Gastrocnemius medialis (tissue), 4 donors: ENCODE measurements at places on chromosomes 13 and 19. TPM values are rescaled to one million over a fixed set of nuclear protein-coding genes. Genes with fewer than 3 reads are reported as not detected.

Gene SOHLH2
- not detected for total RNA-seq

DNA sequence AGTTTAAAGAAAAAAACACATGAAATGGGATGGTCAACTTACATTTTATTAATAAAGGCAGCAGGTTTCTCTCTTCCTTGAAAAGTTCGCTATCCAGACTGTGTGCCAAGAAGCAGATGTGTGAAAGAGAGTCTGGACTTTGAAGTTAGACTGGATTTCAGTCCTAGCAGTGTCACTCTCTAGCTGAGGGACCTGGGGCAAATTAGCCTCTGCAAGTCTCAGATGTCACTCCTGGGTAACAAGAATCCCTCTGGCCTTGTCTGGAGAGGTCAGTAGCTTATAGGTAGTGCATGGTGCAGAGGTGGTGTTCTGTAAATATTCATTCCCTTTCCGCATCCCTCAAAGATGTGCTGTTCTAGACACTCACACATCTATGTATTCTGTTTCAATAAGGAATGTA lies 187.6 kb upstream of the RNF113B start:
- no peak for DNase-seq
- no peaks in the 10 kb centered on the region for H3K36me3 ChIP-seq

Gene TUBB4A
- total RNA-seq, result 2.5 TPM

DNA sequence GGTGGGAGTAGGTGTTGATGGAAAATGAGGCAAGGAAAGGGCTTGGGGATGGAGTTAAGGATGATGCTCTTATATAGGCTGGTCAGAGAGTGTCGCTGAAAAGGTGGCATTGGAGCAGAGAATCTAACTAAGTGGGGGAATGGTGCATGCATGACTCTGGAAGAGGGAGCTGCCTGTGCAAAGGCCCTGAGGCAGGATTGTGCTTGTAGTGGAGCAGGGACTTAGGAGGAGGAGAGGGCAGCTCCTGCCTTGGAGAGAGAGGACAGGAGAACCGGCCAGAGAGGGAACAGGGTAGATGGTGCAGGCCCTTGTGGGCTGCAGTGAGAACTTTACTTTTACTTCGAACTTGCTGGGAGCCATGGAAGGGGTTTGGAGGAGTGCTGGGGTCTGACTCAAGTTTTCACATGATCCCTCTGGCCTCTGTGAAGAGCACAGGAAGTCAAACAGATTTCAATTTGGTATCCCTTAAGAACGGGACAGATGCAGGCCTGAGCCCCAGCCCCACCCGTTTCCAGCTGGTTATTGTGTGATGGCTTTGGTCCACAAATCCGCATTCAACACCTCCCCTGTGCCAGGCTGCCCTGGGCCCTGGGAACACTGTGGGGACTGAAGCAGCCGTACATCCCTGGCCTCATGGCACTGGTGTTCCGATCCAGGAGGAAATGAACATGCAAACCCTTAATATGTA lies 7.0 kb downstream of the AP2A1 start:
- H3K4me1 ChIP-seq, result peaks cover under 1% of the 10 kb centered on the region
- H3K4me3 ChIP-seq, result no peak overlapping the region
- DNase-seq, result no peak
- no peak overlapping the region for H3K27ac ChIP-seq

- no peaks in the 10 kb centered on the region for H3K36me3 ChIP-seq
- H3K4me1 ChIP-seq, result peaks cover 13% of the 10 kb centered on the region
- peak overlapping the region; percentile 73 for H3K4me3 ChIP-seq
- no peaks in the 10 kb centered on the region for H3K27me3 ChIP-seq
Observed at GRCh38 chr19:44072543-44073401, 813 bp downstream of the ZNF284 start.

- H3K36me3 ChIP-seq, result no peaks in the 10 kb centered on the region
- no peak overlapping the region for H3K4me3 ChIP-seq
- no peak for DNase-seq
- no peaks in the 10 kb centered on the region for H3K4me1 ChIP-seq
- no peaks in the 10 kb centered on the region for H3K27me3 ChIP-seq
Observed at GRCh38 chr13:39952249-39953233, 297.1 kb downstream of the COG6 start.

GRCh38 chr19:2983351-2984214 lies 6.2 kb downstream of the TLE6 start:
- peak overlapping the region; percentile 8 for H3K4me3 ChIP-seq
- peak overlapping the region; percentile 71 for H3K27ac ChIP-seq
- no peaks in the 10 kb centered on the region for H3K36me3 ChIP-seq

DNA sequence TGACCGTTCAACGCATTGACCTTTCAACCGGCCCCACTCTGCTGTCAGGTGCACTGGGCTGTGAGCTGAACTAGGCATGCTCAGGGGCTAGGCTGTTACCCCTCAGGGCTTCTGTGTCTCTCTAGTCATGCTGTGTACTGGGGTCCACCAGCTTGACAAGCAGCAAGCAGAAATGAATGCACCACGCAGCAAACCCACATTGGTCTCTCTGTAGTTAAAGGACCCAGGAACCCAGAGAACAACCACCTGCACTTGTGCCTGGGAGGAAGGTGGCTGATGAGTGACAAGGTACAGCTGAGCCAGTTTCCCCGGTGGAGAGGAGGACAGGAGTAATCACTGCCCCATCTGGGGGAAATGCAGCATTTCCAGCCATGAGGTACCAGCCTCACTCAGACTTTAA lies 159.9 kb downstream of the USP12 start:
- DNase-seq, result no peak
- no peak overlapping the region for H3K4me3 ChIP-seq
- peaks cover 6% of the 10 kb centered on the region for H3K27me3 ChIP-seq
- no peak overlapping the region for H3K27ac ChIP-seq

- H3K27ac ChIP-seq, result no peak overlapping the region
- no peak for DNase-seq
- no peaks in the 10 kb centered on the region for H3K4me1 ChIP-seq
- no peak overlapping the region for H3K4me3 ChIP-seq
Observed at GRCh38 chr19:29539670-29540069, 13.9 kb downstream of the VSTM2B start.

GRCh38 chr19:34832581-34833112 lies 59.6 kb upstream of the ZNF599 start:
- H3K27ac ChIP-seq, result no peak overlapping the region
- H3K4me1 ChIP-seq, result no peaks in the 10 kb centered on the region
- no peak for DNase-seq

Gene FCER2
- not detected for total RNA-seq

DNA sequence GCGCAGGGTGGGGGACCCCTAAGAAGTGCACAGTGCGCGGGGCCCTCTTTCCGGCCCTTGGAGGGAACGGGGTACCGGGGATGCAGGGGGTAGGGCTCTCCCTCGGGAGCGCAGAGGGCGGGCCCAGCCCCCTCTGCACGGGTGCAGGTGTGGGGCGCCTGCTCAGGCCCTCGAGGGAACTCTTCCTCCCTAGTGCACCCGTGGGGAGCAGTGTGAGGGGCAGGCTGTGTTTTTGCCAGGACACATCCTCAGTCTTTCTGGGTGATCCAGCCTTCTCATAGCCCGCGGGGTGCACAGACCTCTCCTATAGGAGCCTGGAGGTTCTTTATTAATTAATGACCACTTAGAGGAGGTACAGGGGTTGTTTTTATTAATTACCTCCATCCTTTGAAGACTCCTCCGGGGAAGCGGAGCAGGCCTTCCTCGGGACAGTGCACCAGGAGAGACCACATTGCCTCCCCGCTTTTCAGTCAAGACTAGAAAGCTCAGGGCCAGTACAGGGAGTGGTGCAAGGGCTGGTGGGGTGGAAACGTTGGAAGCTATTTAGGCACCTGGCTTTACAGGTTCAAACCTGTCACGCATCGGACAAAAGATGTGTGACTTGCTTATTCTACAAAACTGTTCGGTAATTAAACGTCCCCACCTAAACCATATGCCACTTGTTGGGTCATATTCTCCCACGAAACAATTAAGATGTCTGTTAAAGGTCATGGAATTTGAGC lies 598 bp upstream of the GJB6 start:
- no peak overlapping the region for H3K27ac ChIP-seq
- H3K4me1 ChIP-seq, result no peaks in the 10 kb centered on the region
- no peak for DNase-seq
- peaks cover 34% of the 10 kb centered on the region for H3K27me3 ChIP-seq
- no peak overlapping the region for H3K4me3 ChIP-seq
- H3K36me3 ChIP-seq, result no peaks in the 10 kb centered on the region

Gene APLP1
- not detected for total RNA-seq

GRCh38 chr19:48246101-48246500 lies 9.6 kb downstream of the CARD8 start:
- H3K4me3 ChIP-seq, result no peak overlapping the region
- no peak overlapping the region for H3K27ac ChIP-seq
- H3K36me3 ChIP-seq, result no peaks in the 10 kb centered on the region

DNA sequence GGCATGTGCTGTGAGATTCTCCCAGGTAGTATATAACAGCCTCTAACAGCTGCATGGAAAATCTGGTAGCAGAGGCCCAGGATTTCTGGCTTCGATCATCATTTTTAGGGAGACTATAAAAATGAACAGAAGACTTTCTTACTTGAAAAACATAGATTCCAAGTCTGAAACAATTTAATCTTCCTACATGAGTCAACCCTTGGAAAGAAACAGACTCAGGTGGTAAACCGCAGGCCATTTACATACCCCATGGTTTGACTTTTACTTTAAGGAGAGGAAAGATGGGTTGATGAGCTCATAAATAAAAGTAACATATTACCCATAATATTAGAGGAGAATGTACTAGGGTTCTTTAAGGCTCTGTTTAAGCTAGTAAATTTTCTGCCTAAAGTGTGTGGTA lies 121.6 kb downstream of the CYSLTR2 start:
- H3K27ac ChIP-seq, result no peak overlapping the region
- H3K4me3 ChIP-seq, result no peak overlapping the region
- H3K27me3 ChIP-seq, result no peaks in the 10 kb centered on the region
- no peaks in the 10 kb centered on the region for H3K36me3 ChIP-seq
- H3K4me1 ChIP-seq, result no peaks in the 10 kb centered on the region

GRCh38 chr19:7874897-7875273 lies 695 bp upstream of the PRR36 start:
- no peak overlapping the region for H3K4me3 ChIP-seq
- peaks cover 38% of the 10 kb centered on the region for H3K27me3 ChIP-seq
- no peaks in the 10 kb centered on the region for H3K36me3 ChIP-seq
- peaks cover under 1% of the 10 kb centered on the region for H3K4me1 ChIP-seq
- no peak for DNase-seq

Gene CRX
- not detected for total RNA-seq

DNA sequence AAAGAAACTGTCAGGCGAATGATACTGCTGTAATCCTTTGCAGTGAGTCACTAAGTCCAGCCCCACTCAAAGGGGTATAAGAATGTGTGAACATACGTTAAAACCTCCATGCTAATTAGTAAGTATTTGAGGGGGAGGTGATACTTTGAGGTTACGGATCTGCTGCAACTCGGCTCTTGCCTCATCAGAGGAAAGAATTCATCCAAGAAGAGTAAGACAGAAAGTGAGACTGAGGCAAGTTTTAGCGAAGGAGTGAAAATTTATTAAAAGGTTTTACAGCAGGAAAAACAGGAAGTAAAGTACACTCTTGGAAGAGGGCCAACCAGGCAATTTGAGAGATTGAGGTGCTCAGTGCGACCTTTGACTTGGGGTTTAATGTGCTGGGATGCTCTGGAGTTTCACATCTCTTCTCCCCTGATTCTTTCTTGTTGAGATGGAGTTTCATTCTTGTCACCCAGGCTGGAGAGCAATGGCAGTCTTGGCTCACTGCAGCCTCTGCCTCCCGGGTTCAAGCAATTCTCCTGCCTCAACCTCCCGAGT lies 9.8 kb downstream of the CLEC4M start:
- DNase-seq, result no peak
- no peak overlapping the region for H3K27ac ChIP-seq
- no peak overlapping the region for H3K4me3 ChIP-seq
- no peaks in the 10 kb centered on the region for H3K27me3 ChIP-seq
- no peaks in the 10 kb centered on the region for H3K4me1 ChIP-seq
